Activated naive CD8-positive, alpha-beta T cell treated with anti-CD3 and anti-CD28 coated beads for 36 hours (primary cell): ENCODE measurements at places on chromosomes 11 and 22. TPM values are rescaled to one million over a fixed set of nuclear protein-coding genes. Genes with fewer than 3 reads are reported as not detected.

The HPX gene
- not detected for total RNA-seq

The USP2 gene
- 0.82 TPM for total RNA-seq

The NAP1L4 gene
- total RNA-seq = 226 TPM

The OR51I1 gene
- not detected for total RNA-seq

The DRD2 gene
- total RNA-seq = not detected

The OR4D11 gene
- total RNA-seq = not detected

The H19 gene
- not detected for total RNA-seq

The SLC25A45 gene
- 15.7 TPM for total RNA-seq

The MUC5B gene
- total RNA-seq = not detected

The OR10AG1 gene
- not detected for total RNA-seq

The SEC14L6 gene
- total RNA-seq = not detected

The ACTN3 gene
- 0.12 TPM for total RNA-seq

The MUC5AC gene
- not detected for total RNA-seq

The MAJIN gene
- 0.14 TPM for total RNA-seq

The NXPE2 gene
- not detected for total RNA-seq

The APOBEC3H gene
- 5.3 TPM for total RNA-seq
